Stimulated activated CD4-positive, alpha-beta T cell treated with anti-CD3 and anti-CD28 coated beads, TNF-alpha, amount 100 ng/mL, for 4 hours (primary cell): ENCODE measurements at places on chromosomes 13 and 19.

DNA sequence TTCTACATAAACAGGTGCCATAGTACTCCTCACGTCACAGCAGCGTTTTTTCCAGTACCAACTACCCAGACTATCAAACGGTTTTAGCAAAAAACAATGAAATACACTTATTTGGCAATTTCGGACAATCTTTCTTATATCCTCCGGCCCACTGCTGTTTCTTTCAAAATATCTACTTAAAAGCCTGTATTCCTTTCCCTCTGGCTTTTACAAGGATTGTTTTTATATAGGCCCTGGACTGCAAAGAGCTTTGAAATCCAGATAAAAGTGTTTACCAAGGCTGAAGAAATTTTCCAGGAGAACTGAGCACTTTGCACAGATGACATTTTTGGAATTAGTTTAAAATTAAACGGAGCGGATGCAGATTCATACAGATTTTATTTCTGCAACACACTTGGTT lies 255.9 kb upstream of the STARD13 start:
- no peak for DNase-seq

GRCh38 chr13:21450936-21451335 lies 8.2 kb downstream of the ZDHHC20 start:
- no peak for DNase-seq

- no peak for DNase-seq
Measured at GRCh38 chr13:37144661-37145060, 39.2 kb upstream of the CSNK1A1L start.

GRCh38 chr13:99063178-99063577 lies 85.3 kb upstream of the DOCK9 start:
- DNase-seq, result no peak

DNA sequence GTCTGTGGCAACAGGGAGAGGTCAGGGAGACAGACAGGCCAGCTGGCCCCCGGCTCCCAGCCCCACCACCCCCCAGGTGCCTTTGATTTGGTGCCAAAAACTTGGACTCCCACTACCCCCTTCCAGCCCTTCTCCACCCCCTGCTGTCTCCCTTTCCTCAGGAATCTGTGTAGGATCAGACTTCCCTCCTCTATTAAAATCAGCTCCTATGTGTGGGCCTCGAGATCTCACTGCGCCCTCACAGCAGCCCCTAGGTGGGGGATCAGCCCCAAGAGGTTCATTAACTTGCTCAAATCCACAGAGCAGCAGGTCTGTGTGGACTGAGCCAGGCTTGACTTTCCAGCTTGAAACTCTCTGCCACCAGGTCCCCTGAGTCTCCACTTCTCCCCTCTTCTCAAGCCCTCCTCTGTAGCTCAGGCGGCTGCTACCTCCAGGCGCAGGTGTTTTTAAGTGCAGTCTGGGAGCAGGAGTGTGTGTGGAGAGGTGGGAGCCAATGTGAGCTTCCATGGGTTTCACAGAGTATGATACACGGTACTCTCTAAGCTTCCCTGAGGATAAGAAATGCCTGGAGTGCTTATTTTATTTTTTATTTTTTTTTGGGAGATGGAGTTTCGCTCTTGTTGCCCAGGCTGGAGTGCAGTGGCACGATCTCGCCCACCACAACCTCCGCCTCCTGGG lies 1.7 kb downstream of the GAPDHS start:
- no peak for DNase-seq

DNA sequence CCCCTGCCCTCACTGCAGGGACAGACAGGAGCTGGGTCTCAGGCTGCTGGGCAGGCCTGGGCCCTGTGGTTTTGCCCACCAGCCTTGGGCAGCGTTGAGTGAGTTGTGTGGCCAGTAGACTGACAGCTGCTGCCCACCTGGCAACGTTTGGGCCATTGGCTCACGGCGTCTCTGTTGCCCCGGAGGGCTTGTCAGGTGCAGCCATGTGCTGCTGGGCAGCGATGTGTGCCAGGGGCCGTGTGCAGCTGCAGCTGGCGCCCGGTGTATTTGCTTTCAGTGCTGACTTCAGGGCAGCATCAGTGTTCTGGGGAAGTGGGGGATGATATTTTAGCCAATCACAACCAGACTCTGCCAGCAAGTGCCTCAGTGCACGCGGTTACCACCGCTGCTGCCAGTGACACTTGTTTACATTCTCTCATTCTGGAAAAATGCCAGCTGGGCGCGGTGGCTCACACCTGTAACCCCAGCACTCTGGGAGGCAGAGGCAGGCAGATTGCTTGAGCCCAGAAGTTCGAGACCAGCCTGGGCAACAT lies 10.6 kb downstream of the FZR1 start:
- no peak for DNase-seq

GRCh38 chr13:109647053-109647452 lies 139.3 kb downstream of the IRS2 start:
- no peak for DNase-seq

- no peak for DNase-seq
Measured at GRCh38 chr13:112903606-112904195, 65.3 kb upstream of the MCF2L start.

DNA sequence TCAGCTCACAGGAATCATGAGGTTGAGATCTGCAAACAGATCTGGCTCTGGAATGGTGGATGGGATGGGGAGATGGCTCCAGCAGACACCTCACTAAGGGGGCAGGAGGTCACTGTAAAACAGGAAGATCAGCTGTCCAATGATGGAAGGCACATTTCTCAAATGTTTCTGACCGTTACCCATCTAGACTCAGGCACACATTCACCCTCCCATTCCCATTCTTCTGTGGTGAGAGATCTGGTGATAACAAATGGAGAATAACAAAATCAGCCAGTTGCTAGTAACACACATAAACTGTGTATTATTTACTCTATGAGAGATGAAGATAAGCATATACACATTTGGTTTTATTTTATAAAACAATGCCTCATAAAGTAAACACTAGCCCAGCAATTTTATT lies 235.9 kb downstream of the TSHZ3 start:
- DNase-seq, result no peak

DNA sequence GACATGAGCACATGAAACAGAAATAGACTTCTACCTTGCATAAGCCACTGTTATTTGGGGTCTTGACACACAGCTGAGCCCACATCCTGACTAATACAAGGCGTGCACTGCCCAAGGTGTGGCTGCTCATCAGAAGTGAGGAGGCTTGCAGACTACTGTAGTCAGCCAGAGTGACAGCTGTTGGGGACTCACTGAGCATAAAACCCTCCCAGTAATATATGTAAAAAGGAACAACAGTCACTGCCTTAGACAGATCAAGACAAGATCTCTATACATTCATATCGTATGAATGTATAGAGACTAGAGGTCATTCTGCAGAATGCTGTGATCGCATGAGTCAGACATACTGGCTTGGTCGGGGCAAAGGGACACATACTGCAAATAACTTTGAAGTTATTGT lies 4.1 kb upstream of the C1QTNF9B start:
- DNase-seq, result no peak
